ENCODE measurements at places on chromosomes 7 and 10.

DNA sequence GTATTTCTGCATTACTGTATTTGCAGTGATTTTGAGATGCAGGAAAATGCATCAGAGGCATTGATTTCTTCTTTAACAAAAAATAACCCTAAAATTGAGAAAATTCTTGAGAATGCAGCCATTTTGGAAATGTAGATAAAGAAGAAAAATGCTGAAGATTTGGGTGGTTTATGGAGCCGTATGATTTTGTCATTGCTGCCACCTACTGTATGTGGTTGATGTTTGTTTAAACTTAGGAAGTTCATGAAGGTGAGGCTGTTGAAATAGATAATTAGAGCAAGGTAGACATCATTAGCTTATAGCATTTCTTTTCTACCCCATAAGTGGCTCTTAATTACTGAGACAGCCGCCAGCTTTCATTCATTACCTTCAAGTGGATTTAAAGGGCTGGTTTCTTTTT is 92.1 kb upstream of the SAMD8 start:
- no peak for DNase-seq

DNA sequence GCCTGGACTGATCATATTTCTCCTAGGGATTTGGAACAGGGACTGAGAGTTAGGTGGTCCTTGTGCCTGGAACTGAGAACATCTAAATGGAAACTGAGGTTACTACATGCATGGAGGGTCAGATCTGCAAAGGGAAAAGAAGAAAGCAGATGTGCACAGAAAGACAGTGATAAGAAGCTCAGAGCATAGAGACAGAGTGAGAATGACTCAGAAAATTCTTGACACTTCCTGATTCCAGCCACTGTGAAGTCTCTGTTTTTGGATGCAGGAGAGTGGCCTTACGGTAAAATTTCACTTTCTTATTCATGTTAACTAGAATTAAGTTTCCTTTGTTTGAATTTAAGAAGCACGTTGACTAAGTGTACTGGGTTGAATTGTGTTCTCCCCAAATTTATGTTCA is 241.7 kb downstream of the TMEM26 start:
- DNase-seq, result no peak

DNA sequence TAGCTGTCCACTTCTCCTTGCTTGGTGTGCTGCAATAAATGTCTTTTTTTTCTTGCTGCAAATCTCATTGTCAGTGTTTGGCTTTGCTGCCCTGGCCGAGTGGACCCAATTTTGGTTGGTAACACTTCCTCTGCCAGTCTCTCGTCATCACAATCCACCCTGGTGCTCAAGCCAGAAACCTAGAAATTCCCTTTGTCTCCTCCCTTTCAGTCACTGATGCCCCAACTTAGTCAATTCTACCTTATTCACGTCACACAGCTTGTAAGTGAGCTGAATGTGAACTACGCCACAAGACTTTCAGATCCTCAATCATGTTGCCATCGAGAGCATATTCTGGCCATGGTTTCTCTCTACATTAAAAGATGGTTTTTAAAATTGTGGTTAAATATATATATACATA is 13.0 kb upstream of the FRA10AC1 start:
- DNase-seq, result no peak

DNA sequence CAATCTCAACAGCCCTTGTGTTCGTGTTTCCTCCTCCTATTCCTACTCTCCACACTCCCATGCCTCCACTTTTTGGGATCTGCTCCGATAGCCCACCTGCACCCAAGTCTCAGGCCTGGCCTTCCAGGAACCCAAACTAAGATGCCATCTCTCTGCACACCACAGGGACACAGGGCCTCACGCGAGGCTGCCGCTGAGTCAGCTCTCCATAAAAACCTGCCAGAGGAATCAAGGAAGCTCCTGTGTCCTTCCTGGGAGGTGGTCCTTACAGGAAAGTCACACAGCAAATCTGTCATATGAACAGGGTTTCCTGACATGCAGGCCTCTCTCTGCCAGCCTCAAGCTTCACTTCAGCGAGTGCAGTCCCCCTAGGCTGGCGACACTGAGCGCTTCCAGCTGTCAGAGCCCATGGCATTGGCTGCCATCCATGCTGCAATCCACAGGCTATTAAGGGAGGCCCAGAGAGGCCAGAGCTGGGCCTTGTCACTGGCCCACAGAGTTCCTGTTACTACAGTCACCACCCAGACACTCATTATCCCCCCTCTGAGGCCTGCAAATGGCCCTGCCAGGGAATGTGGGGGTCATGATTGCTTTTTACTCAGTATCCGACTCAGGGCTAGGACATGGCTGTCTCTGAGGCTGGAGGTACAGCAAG is 151.4 kb downstream of the OAT start:
- no peak for DNase-seq

GRCh38 chr10:102405632-102406031 is 10.1 kb downstream of the NFKB2 start:
- DNase-seq, result no peak

- no peak for DNase-seq
Observed at GRCh38 chr7:845731-846130, 13.5 kb downstream of the SUN1 start.

- no peak for DNase-seq
Observed at GRCh38 chr7:149635561-149636329, 137.6 kb downstream of the ZNF467 start.

DNA sequence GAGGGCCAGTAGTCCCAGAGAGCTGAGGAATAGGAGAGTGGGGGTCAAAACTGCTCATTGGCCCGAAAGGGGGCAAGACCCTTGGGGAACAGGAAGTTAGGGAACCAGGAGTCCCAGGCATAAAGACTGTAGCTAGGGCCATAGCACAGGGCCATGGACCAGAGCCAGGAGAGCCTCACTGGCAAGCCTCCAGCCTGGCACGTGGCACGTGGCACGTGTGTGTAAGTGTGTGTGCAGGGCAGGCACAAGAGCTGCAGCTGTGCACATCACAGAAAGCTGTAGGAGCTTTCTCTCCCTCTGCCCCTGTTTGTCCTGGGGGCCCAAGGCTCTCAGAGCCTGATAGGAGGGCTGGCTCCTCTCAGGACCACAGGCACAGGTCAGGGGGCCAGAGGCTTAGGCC is 47.8 kb upstream of the SLF2 start:
- no peak for DNase-seq

- DNase-seq, result no peak
Observed at GRCh38 chr10:35876248-35876647, 234.2 kb upstream of the FZD8 start.
